ENCODE measurements at places on chromosomes 3 and 15.

- DNase-seq = no peak
Observed at GRCh38 chr15:72536506-72536905, 62.4 kb downstream of the ARIH1 start.

GRCh38 chr3:166902374-166902773 is 477.7 kb downstream of the ZBBX start:
- DNase-seq = no peak

- DNase-seq = no peak
Observed at GRCh38 chr3:112734171-112734570, 93.2 kb upstream of the CCDC80 start.

- no peak for DNase-seq
Observed at GRCh38 chr3:61780455-61781228, 219.3 kb downstream of the PTPRG start.

DNA sequence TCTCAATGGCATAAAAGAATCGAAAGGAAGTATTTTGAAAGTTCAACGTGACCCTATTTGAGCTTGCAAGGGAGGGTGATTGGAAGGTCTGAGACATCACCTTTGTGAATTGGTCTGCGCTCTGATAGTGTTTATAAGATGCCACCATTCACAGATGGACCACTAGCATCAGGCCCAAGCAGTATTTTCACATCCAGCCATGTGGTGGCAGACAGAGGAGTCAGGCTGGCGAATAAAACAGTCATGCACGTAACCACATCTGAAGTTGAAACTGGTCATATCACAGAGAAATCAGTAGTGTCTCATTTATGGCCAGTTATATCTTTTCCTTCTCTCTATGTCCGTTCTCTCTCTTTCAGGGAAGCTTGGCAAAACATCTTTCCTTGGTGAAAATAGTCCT is 170.1 kb upstream of the ONECUT1 start:
- DNase-seq = no peak

GRCh38 chr3:179726075-179726699 is 73.3 kb downstream of the USP13 start:
- no peak for DNase-seq

DNA sequence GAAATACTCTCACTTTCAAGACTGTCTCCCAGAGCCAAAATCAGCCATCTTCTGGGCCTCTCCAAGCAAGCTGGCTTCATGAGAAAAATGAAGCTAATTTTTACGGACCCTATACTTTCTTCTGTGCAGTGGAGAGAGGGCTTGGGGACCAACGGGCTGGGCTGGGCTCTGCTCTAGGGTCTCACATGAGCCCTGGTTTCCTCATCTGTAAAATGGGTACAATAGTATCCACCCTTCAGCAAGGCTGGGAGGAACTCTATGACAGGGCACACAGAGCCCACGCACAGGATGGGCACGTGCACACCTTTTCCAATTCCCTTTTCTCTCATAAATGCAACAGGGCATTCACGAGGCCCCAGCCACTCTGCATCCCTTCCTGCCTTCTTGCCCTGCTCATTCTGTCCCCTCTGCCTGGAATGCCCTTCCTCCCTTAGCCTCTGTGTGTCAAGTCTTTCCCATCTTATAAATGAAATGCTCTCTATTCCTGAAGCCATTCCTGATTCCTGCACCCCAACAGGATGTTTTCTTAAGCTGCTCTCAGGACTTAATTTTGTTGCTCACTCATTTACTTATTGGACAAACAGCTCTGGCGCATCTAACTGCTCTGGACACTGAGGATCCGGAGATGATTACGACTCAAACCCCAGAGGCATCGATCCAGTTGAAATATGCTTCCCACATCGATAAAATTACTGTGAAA is 32.9 kb upstream of the SEC13 start:
- no peak for DNase-seq

DNA sequence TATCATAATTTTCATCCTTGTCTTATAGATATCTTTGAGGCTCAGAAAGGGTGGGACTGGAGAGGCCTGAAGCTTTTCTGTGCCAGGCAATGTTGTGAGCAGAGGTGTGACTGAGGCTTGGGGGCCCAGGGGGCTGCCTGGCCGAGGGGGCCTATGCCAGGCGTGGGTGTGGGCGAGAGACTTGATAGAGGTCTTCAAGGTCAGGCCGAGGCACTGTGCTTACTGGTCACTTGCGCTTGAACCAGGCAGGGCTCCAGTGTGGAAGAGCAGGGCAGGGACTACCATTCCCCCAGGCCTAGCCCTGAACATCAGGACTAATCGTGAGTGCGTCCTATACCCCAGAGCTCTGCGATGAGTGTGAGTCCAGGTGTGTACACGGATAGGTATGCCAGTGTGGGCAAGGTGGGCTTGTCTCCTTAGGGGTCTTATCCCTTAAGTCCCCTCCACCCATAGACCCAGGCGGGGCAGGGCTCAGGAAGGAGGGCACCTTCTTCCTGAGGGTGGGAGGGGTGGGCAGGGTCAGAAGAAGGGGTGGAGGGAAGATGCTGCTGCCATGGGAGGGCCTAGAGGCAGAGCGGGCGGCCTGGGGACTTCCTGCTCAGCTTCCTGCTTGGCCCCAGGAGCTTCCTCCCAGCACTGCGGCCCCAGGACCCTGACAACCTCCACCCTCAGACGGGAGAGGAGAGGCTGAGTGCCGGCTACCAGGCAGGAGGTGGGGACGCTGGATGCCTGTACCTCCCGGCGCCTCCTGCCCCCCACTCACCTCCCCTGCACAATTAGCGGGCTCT is 84.7 kb downstream of the LINGO1 start:
- DNase-seq = no peak

DNA sequence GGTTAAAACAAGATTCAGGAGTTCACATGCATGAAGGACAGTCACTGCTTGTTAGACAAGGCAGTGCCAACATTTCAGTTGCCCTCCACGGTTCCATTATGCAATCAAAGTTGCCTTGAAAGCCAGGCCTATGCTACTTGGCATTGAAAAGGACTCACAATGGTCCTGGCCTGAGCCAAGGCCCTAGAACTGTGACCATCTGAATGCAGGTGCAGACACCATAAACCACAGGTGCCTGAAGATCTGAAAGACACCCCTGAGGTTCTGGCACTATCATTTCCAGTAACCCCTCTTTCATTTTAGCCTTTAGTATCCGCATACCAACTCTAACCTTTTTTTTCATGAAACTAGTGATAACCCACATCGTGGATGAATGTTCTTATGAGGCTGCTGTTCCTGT is 2.8 kb downstream of the GABRA5 start:
- DNase-seq = no peak

GRCh38 chr15:80831192-80831591 is 52.0 kb downstream of the CEMIP start:
- no peak for DNase-seq

DNA sequence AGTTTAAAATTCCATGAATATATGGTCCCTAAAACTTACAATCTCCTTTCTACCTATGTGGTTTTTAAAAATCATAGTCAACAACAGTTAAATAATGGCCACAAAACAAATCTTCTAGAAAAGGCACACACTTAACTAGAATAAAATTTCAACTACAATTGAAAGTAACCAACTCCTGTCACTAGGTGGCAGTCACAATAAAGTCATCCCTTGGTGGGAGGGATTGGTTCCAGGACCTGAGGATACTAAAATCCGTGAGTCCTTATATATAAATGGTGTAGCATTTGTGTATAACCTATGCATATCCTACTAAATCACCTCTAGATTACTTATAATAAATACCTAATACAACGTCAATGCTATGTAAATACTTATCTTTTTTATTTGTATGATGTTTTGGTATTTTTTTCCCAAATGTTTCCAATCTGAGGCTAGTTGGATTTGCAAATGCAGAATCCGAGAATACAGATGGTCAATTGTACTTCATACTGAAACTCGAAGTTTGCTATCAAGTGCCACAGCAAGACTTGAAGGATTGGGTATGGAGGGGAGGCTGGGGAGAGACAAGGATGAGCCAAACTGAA is 172.6 kb downstream of the FMN1 start:
- peak; percentile 2 for DNase-seq

GRCh38 chr15:101115786-101116680 is 135.8 kb downstream of the CHSY1 start:
- DNase-seq = no peak

GRCh38 chr3:35784169-35784568 is 144.8 kb downstream of the ARPP21 start:
- no peak for DNase-seq

- DNase-seq = no peak
Observed at GRCh38 chr3:14539742-14540491, at the start of gene GRIP2. Gene GRIP2 (minus strand): TSS chr3:14540342. CDS start chr3:14540308, 34 bp downstream.

- no peak for DNase-seq
Observed at GRCh38 chr3:177978946-177979345, 557.3 kb upstream of the KCNMB2 start.

DNA sequence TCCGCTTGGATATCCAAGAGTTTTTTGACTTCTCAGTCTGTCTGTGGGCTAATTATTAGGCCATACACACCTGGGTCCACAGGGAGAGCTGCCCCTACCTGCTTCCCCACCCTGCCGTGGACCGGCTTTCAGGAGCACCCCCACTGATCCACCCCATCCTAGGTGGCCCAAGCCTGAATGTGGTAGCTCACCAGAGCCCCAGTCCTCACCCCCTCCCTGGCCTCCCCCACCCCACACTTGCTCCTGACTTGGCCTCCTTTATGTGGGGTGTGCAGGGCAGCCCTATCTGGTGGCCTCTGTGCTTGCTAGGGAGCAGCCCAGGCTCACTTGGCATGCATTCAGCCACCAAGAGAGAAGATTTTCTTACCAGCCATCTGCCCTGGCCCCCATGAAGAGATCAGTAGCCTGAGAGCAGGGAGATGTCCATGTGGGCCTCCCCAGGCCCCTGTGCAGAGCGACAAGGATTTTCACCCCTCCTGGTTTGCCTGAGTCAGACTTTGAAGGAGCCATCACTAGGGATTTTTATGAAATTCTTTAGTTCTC is 11.2 kb downstream of the LRRK1 start:
- DNase-seq = no peak

DNA sequence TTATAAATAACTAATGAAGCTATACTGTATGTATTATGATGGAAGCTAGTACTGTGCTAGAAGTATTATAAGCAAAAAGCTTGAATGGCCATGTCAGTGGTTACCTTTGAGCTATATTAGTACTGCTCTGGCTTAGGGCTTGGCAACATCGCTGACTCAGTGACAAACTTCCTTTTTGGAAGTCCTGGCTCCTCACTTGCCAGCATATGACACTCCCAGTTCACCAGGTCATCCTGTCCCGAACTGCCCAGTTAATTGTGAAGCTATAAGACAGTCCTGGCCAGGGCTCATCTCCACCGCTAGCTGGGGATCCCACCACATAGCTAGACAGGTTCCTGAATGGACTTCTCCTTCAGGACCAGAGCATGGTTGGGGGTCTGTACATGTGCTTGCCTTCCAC is 31.9 kb downstream of the RAB8B start:
- DNase-seq = no peak

- no peak for DNase-seq
Observed at GRCh38 chr15:68812597-68813431, 7.9 kb downstream of the ANP32A start.

All from Calu3 (cell line).